ENCODE measurements at places on chromosomes 13 and 19.

DNA sequence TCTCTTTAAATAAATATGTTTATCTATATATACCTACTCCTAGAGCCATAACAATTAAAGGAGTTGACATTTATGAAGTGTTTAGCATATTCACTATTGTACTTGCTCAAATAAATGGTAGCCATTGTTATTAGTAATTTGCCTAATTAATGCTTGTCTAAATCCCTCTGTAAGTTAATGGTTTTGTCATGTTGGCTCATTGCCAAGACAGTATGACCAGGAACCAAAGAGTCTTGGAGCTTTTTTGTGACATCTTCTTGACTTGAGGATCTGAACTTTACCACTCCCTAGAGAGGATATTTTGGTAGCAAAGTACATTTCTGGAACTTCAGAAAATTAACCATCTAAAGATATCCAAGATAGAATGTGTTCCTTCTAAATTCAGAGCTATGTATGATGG is 15.5 kb downstream of the FRY start:
- DNase-seq, result no peak

DNA sequence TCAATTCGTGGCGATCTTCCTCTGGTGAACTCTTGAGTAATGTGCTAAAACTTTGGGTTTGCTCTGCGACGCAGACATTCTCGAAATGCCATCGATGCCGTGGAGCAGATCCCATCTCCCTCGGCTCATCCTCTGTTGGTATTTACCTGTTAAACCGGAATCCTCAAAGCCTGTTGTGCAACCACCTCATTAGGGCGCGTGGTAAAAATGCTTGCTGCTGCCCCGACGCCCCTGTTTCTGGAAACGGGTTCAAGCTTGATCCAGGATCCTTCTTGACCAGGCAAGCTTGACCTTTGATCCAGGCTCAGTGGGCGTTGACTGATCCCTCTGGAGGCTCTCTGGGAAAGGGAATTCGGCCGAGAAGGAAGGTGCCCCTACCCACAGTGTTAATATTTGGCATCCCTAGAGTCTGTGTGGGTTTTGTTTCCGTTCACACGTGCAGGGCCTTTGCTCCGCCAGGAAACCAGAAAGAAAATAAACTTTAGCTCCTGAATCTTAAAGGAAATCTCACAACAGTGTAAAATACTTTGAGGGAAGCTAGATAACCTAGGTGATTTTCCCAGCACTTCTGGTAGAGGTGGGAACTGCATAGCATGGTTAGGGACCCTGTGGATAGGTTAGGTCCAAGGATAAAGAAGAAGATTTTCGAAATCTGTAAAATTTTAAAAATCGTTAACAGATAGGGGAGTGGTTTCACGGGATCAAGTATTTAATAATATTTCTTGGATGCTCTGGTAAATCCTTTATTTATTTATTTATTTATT is 1.1 kb downstream of the LSM14A start:
- DNase-seq, result peak; percentile 63

- DNase-seq, result peak; percentile 85
These were observed 3.6 kb upstream of the KCNN4 start for GRCh38 chr19:43784241-43784980.

GRCh38 chr13:105207572-105208293 is 1327.7 kb downstream of the EFNB2 start:
- DNase-seq, result peak; percentile 45

DNA sequence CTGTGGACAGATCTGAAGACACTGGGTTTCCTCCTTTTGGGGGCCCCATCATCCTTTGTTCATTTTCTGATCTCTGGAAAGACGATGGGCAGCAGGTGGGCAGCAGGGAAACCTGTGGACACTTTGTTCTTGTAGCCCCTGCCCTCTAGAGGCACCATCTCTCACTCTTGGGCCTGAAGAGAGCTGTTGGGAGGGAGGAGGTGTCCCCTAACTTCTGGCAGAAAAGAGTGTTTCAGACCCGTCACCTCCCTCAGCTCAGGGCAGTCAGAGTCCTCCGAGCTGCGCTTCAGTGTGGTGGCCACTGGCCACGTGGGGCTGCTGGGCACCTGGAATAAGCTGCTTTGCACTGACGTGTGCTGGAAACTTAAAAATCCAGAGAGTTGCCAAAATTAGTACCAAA is 26.9 kb upstream of the RNF17 start:
- no peak for DNase-seq

DNA sequence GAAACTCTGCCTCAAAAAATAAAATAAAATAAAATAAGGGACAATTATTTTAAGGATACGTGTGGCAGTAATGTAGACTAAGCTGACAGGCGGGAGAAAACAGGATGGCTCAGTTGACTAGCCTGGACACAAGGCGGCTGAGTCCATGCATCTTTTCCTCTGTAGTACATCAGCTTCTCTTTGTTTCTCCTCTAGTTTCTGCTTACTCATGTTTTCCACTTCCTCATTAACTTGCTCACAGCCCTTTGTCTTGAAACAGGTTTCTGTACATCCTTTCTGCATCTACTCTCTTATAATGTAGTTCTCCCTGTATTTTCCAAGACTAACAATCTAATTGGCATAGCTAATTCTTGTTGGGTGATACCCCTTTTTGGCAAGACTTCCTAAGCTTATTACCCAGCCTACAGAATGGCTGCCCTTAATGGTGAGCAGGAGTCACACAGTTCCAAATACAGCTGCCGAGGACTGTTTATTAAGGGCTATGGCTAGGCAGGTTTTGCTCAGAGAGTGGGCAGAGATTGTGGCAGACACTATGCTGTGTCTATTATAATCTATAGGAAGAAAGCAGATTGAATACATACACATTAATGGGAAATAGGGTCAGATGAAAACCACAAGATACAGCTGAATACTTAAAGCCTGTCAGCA is 58.7 kb upstream of the KLF5 start:
- DNase-seq, result peak; percentile 15

DNA sequence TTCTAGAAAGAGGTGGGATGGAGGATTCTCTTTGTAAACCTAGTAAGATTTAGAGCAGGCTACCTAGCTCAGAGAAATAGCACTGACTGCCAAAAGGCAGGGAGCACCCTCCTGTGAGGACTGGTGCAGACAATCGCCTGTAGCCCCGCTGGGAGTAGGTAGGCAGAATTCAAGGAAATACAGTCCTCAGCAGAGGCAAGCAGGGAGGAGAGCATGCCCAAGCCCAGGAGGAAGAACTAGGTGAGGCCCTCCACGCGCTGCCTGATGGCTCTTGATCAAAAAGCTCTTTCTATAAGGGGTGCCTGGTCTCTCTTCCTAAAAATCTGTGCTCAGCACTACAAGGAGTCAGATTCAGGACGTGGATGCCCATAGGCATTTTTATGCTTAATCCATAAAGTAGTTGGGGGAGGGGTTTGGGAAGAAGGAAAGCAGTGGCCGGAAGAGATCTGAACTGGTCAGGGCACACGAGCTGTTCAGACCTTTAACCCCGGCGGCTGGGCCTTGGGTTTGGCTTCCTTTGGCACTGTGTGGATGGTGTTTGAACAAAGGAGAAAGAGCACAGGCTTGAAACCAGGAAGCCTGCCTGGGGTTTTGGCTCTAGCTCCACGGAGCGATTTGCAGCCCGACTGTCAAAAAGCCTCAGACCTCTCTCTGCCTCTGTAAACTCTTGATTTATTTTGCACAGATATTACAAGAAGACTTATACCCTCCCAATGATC is 320.6 kb downstream of the FOXO1 start:
- DNase-seq, result no peak

- DNase-seq, result no peak
These were observed 31.9 kb upstream of the FLT1 start for GRCh38 chr13:28526876-28527275.

DNA sequence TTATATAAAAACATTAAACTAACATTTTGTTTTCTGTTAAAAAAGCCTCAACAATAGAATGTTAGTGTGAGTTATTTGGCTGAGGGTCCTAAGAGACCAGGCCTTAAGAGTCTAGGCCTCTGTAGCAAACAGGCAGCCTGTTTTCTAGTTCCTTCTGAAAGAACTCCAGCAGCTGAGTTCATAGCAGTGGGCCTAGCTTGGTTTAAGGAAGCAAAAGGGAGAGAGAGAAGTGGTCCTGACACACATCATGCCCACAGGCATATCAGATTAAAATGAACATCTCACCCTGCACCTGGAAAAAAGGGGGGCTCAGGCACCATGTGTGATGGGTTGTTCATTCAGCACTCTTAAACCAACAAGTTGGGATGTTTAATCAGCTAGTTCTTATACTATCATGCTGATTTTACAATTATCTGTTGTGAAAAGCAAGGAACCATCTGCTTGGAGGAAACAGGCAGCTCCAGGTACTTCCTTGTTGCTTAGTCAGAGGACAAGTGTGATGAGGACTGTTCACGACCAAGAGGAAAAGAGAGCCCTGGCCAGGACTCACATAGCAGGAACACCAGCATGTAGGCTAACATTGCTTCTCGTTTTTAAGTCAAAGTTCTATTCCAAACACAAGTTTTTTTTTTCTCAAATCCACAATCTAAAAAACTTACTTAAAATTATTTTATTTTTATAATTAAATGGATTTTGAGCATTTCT is 81.3 kb upstream of the FRY start:
- no peak for DNase-seq

DNA sequence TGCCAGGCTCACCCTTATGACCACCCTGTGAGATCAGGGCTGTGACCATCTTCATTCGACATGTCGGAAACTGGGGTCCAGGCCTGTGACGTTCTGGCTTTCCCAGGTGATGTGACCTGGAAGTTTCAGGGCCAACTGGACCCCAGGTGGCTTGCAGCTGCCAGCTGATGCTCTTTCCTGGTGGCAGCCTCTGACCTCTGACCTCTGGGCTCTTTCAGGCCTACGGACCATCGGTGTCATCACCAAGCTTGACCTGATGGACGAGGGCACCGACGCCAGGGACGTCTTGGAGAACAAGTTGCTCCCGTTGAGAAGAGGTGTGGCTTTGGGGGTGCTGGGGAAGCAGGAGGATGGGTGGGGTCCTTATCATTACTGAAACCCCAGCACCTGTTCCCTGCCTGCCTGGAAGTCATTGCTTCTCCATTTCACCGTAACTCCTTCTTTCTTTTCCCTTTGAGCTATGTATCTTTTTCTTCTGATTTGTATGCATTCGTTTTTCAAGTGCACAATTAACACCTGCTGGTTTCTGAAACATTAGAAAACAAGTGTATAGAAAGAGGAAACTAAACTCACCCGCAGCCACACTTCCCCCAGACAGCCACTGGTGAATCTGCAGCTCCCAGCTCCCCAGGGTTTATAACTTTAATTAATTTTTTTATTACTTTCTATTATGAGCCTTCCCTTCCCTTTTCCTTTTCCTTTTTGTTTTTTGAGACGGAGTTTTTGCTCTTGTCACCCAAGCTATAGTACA is 58.9 kb downstream of the TMED1 start:
- DNase-seq, result no peak

- no peak for DNase-seq
These were observed 69.3 kb upstream of the MYO16 start for GRCh38 chr13:108560093-108560492.

- no peak for DNase-seq
These were observed 13.9 kb downstream of the SLC25A15 start for GRCh38 chr13:40803316-40803715.

DNA sequence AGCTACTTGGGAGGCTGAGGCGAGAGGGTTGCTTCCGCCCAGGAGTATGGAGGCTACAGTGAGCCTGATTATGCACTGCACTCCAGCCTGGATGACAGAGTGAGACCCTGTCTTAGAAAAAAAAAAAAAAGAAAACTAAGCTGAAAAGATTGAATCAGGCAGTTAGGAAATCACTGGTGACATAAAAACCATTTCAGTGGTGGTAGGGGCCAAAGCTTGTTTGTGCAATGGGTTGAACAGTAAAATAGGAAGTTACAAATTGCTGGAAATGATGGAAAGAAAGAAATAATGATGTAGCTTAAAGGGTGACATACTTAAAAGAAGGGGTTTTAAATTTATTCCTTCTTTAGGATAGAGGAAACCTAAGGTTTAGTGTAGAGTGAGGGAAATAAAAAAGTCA is 4.8 kb upstream of the OXGR1 start:
- DNase-seq, result no peak

DNA sequence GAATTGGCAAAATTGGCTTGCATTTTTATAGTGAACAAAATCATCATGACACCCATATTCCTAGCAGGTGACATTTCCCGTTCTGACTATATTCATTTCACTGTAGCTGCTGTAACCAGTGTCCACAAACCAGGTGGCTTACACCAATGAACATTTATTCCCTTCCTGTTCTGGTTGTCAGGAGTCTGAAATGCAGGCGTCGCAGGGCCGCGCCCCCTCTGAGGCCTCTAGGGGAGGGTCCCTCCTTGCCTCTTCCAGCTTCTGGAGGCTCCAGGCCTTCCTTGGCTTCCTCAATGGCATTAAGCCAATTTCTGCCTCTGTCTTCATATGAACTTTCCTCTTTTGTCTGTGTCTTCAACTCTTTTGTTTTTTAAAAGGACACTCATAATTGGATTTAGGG is 6.5 kb upstream of the RLN3 start:
- no peak for DNase-seq

DNA sequence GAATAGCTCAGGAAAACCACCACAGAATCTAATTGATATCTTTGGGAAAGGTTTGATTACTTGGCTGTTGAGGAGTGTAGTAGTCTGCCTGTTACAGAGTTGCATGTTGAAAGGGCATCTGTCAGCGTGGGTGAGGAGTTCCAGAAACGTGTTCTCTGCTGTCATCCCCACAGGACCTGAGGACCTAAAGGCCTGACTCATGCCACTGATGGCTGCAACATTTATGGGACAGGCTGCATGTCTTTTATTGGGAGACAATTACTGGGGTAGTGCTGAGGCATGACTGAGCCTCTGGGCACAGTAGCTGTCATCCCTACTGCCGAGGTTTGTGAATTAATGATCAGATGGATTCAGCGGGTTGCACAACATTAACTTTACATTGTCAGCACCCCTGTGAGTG is 525.9 kb downstream of the GPC6 start:
- DNase-seq, result peak; percentile 31

- DNase-seq, result no peak
These were observed 361.5 kb upstream of the HTR2A start for GRCh38 chr13:47258384-47258783.

DNA sequence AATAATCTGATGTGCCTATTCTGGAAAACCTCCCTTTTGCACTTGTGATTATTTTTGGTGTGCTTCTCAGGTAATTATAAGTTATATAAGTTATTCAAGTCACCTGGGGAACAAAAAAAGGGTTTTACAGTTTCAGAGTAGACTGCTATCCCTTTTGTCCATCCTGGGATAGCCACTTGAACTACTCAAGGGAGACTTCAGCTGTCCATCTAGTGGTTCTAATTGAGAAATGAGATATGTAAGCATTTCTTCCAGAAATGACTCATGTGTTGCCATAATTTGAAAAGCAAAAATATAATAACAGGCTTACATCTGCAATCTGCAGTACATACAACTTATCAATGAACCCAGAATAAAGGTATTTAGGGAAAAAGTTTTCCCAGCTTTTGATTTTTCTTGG is 20.4 kb downstream of the UBL3 start:
- no peak for DNase-seq

GRCh38 chr13:107534548-107534947 is 680.8 kb downstream of the LIG4 start:
- DNase-seq, result no peak

Measured in fibroblast of skin of abdomen (primary cell).